Left ventricle myocardium superior (tissue), 1 donor: ENCODE measurements at places on chromosomes 1 and 21. TPM values are rescaled to one million over a fixed set of nuclear protein-coding genes. Genes with fewer than 3 reads are reported as not detected.

- DNase-seq = no peak
Observed at GRCh38 chr1:34750610-34751009, 4.2 kb upstream of the GJB5 start.

TIE1 gene
- total RNA-seq = 21.9 TPM

GSTM5 gene
- total RNA-seq = 2.6 TPM

DNA sequence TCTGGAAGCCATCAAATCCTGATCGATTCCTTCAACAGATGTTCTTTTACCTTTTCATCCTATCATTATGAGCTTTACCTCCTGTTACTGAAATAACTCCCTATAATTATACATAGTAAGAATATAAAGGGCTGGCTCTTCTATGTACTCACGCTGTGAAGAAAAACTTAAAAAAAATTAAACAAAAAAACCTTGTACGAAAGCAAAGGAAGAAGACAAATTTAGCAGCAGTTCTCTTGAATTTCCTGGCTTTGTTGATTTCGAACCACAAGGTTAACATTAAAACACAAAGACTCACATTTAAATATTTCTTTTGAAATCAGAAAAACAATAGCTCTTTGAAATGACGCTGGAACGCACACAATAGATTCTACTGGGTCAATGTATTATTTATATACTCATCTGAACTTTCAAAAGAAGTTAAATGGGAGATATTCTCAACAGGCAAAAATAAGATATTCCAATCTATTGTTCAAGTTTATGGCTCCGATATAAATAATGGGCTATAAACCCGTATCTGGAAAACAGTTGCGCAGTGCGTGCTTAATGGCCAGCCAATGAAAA lies 13.6 kb upstream of the SPEN start:
- DNase-seq = no peak

DNA sequence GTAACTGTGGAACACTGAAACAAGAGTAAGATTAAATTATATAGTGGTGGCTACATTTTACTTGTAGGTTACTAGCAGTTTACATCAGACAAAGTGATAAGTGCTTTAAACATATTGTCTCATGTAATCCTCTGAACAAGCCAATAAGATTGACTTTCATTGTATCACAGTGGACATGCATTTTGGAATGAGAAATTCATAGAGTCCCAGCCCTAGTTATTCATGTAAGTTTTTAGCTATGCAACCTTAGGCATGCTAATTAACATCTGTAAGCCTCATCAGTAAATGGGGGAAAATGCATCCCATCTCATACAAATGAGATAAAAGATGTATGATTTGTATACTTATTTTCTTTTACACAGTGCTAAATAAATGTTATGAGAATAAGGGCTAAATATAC lies 1038.1 kb upstream of the ADGRL4 start:
- no peak for DNase-seq

SCYL3 gene
- total RNA-seq = 5.3 TPM
